ENCODE measurements at places on chromosomes 16 and 17.
A peak's percentile ranks its signal among the peaks of the same experiment; 100 is the strongest.

DNA sequence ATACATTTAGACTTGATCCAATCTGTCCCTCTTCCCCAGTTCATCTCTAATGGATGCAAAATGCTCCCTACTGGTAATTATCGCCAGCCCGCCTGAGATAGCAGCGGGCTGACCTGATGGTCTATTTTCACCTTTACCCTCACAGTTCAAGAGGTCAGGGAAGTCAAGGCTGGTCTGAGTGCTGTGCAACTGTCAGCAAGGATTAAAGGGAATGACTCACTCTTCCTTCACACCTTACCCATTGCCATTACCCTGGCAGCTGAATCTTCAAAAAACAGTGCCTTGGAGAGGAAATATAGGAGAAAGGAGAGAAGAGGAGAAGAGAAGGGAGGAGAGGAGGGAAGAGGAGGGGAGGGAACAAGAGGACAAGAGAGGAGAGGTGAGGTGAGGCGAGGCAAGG lies 36.3 kb downstream of the GRB7 start:
- H3K27ac ChIP-seq, result no peak overlapping the region
- peaks cover 6% of the 10 kb centered on the region for H3K4me1 ChIP-seq
- no peaks in the 10 kb centered on the region for H3K27me3 ChIP-seq
- H3K4me3 ChIP-seq, result no peak overlapping the region
- DNase-seq, result no peak

DNA sequence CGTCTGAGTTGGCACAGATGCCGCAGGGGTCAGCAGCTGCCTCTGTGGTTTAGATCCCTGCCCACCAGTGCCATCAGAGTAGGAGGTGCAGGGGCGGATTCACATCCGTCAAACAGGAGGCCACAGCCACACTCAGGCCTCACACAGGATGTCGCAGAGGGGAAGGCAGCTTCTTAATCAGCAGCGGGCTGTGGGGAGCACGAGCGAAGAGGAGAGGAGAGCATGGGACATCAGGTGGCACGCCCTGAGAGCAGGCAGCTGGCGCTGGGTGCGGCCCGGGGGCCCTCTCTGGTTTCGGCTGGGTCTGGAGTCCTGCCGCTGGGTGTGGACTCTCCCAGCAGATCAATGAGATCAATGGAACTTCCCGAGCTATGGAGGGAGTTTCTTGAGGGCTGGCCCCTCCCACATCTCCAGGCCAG lies 9.6 kb downstream of the LLGL2 start:
- no peaks in the 10 kb centered on the region for H3K36me3 ChIP-seq
- H3K4me3 ChIP-seq, result no peak overlapping the region
- H3K27me3 ChIP-seq, result no peaks in the 10 kb centered on the region
- no peak overlapping the region for H3K27ac ChIP-seq
- H3K4me1 ChIP-seq, result no peaks in the 10 kb centered on the region
- no peak for DNase-seq

DNA sequence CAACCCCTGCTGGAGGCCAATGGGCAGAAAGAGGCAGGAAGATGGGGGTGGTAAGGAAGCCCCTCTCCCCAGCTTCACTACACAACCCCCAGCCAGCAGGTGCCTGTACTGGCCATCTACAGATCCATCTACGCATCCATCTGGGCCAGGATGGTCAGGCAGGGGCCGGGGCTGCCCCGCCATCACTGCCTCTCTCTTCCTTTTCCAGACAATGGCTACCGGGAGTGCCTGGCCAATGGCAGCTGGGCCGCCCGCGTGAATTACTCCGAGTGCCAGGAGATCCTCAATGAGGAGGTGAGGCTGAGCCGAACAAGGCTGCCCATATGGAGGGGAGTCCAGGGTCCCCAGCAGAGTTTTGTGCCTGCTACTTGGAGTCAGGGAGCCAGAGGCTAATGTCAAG lies 23.5 kb upstream of the SPPL2C start:
- H3K27me3 ChIP-seq, result no peaks in the 10 kb centered on the region
- no peaks in the 10 kb centered on the region for H3K4me1 ChIP-seq
- DNase-seq, result no peak
- no peak overlapping the region for H3K27ac ChIP-seq

- no peaks in the 10 kb centered on the region for H3K36me3 ChIP-seq
- no peaks in the 10 kb centered on the region for H3K4me1 ChIP-seq
- H3K27ac ChIP-seq, result no peak overlapping the region
- H3K4me3 ChIP-seq, result no peak overlapping the region
- DNase-seq, result peak; percentile 50
- no peaks in the 10 kb centered on the region for H3K27me3 ChIP-seq
Observed at GRCh38 chr17:79915850-79916430, 76.7 kb upstream of the CBX4 start.

DNA sequence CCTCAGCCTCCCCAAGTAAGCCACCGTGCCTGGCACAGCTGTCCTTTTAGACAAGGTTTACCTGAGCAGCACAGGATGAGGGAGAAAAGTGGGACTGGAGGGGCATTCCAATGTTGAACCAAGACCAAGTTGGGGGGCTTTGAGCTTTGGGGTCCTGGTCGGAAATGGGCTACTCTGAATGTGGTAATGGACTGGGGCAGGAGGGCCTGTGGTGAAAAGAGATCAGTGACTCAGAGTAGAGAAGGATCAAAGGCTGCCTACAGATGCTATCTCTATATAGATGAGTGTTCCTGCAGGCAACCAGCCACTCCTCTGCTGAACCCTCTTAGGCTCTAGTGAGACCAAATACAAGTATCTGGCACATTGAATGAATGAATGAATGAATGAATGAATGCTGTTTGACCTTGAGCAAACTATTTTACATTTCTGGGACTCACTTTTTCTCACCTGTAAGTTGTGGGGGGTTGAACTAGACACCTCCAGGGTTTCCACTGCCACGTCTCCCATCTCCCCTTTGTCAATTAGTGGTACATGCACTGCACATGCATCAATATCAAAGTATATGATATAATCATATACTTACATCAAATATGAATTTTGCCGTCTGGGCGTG lies 26.3 kb upstream of the ETV4 start:
- H3K27me3 ChIP-seq, result no peaks in the 10 kb centered on the region
- peaks cover 14% of the 10 kb centered on the region for H3K4me1 ChIP-seq
- H3K4me3 ChIP-seq, result no peak overlapping the region
- no peak for DNase-seq
- H3K27ac ChIP-seq, result no peak overlapping the region

DNA sequence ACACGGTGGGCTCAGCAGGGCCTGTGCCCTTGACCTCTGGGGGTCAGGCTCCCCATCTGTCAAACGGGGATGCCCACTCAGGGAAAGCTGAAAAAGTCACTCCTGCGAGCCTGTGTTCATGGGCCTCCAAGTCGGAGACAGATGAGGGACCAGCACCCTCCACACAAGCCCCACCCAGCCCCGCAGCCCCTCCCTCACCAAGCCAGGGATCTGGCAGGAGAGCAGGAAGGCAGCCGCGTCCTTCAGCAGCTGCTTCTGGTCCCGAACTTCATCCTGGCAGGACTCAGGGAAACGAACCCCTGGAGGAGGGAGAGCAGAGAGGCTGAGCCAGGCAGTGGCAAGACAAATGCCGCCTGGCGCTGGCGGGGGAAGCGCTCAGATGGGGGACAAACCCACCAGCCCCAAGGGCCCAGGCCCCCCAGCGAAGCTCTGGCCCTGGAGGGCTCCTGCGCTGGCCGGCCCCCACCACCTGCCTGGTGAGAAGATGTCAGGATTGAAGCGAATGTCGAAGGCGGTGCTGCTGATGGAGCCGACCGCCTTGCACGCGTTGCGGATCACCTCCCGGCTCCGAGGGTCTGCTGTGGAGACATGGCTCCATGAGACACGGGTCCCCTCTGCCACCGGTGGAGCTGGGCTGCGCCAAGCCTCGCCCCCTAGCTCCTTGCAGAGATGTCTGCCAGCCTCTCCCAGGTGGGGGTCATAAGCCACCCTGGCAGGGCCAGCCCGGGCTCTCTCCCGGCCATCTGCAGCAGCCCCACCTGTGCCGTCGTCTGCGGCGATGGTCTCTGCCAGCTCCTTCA lies 15.4 kb downstream of the CLUH start:
- DNase-seq, result no peak
- no peaks in the 10 kb centered on the region for H3K4me1 ChIP-seq
- no peaks in the 10 kb centered on the region for H3K27me3 ChIP-seq

DNA sequence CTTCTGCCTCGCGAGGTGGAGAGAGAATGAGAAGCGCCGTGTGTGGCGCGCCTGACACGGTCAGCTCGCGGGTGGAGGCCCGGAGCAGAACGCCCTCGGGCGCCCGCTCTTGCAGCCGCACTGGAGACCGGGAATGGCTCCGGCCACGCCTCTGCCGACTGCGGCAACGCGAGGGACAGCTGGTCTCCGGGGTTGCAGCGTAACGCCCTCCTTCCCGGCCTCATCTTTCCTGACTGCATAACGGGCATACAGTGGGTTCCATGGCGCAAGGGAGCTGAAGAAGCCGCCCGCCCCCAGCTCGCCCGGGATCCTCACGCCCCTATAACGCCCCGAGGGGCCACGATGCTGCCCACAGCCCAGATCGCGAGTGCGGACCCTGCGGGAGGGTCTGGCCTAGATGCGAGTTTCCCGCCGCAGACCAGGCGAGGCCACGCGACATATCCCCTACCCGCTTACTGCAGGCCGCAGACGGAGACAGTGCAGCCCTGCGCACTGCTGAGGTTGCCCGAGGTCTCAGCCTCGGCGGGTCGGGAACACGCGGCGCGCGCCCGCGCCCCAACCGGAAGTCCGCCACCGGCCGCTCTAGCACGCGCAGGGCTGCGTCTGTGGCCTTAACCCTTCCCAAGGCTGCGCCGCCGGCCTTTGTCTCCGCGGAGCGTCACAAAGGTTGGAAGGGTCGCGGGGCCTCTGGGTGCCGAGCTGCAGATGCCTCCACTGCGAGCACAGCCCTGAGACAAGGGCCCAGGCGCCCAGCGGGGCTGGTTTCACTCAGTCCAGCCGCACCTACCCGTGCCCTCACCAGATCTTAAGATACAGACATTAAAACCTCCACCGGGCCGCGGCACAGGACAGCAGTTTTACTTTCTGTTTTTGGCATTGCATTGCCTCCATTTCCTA lies 18.8 kb downstream of the BCL7C start:
- H3K4me1 ChIP-seq, result peaks cover 19% of the 10 kb centered on the region
- peak; percentile 96 for DNase-seq
- peak overlapping the region; percentile 92 for H3K27ac ChIP-seq
- H3K27me3 ChIP-seq, result no peaks in the 10 kb centered on the region

- H3K4me1 ChIP-seq, result peaks cover 12% of the 10 kb centered on the region
- peaks cover 3% of the 10 kb centered on the region for H3K36me3 ChIP-seq
- H3K27ac ChIP-seq, result peak within 1 kb of the TSS; percentile 89
- no peak for DNase-seq
Observed at GRCh38 chr17:7328840-7329373, at the start of gene NEURL4. Gene NEURL4 (minus strand): TSS chr17:7329335. CDS start chr17:7329312, 23 bp downstream.

GRCh38 chr16:70434484-70435260 lies 4.2 kb downstream of the ST3GAL2 start:
- H3K36me3 ChIP-seq, result no peaks in the 10 kb centered on the region
- no peak for DNase-seq
- no peak overlapping the region for H3K27ac ChIP-seq
- no peaks in the 10 kb centered on the region for H3K27me3 ChIP-seq
- peaks cover 70% of the 10 kb centered on the region for H3K4me1 ChIP-seq

DNA sequence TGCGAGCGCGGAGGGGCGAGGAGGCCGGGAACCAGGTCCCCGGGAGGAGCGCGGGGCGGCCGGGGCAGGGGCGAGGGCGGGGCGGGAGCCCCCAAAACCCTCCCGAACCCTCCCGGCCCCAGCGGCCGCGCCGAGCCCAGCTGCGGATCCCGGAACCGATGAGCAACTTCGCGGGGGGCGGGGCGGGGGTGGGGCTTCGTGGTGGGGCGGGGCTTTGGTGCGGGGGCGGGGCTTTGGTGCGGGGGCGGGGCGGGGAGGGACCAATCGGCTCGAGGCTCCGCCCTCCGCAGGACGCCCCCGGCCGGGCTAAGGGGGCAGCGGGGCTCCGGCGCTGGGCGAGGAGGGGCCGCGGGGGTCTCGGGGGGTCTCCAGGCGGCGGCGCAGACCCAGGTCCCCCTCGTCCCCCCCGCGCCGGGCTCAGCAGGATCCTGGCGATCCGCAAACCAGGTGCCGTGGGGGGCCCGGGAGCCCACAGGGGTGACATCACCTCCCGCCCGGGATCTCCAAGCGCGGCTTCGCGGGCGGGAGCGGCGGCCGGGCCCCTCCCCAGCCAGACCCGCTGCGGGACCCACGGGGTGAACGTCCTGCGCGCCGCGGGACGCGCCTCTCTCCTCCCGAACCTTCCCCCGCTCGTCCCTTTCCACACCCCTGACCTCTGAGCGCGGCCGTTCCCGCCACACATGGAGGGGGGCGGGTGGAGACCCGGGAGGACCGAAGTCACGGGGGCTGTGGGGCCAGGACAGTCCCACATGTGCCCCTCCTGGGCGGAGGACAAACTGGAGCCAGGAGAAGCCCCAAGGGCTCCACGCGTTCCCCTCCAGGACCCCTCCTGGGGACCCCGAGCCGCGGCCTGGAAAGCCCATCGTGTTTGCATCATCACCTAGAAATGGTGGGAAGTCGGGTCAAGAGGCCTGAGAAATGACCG lies at the start of gene ABR:
Gene ABR (minus strand): TSS at position 164 of the 925 bp plus-strand sequence. CDS start 254 bp downstream, outside the sequence.
- peak; percentile 47 for DNase-seq
- peaks cover 13% of the 10 kb centered on the region for H3K4me1 ChIP-seq
- H3K27me3 ChIP-seq, result peaks cover 16% of the 10 kb centered on the region
- H3K4me3 ChIP-seq, result peak within 1 kb of the TSS; percentile 88
- H3K27ac ChIP-seq, result no peak within 1 kb of the TSS

- peaks cover 23% of the 10 kb centered on the region for H3K36me3 ChIP-seq
- H3K27ac ChIP-seq, result no peak overlapping the region
- H3K4me1 ChIP-seq, result peaks cover 5% of the 10 kb centered on the region
- no peaks in the 10 kb centered on the region for H3K27me3 ChIP-seq
- no peak for DNase-seq
- no peak overlapping the region for H3K4me3 ChIP-seq
Observed at GRCh38 chr17:17275971-17276370, 5.1 kb downstream of the COPS3 start.

DNA sequence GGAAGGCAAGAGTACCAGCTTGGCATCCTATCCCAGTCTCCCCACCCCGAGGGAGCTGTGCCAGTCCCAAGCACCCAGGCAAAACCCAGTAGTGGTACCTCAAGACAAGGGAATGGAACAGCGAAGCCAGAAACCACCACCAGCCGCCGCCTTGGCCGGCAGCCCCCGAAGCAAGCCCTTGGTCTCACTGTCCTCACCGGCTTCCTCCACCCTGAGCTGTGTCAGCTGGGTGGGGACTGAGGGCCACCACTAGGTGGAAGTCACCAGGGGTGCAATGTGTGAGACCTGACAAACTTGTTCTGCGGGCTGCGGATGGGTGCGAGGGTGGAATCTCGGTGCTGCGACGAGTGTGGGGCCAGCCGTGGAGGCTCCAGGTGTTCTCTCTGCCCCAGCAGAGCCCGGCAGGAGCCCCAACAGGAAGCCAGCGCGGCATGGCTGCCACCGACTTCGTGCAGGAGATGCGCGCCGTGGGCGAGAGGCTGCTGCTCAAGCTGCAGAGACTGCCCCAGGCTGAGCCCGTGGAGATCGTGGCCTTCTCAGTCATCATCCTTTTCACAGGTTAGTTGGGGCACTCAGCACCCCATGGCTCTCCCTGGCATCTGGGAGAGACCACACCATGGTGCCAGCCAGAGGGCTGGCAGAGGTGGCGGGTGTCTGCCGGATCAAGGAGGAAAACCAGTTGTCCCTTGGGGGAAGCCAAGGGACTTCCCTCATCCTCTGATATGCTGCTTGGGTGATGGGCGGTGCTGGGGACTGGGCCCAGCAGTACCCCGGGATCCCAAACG lies 6.7 kb downstream of the SMIM5 start:
- no peak overlapping the region for H3K4me3 ChIP-seq
- H3K27me3 ChIP-seq, result no peaks in the 10 kb centered on the region
- no peak overlapping the region for H3K27ac ChIP-seq
- H3K36me3 ChIP-seq, result no peaks in the 10 kb centered on the region
- no peak for DNase-seq

Measured in cardiac muscle cell (in vitro differentiated cells and primary cell).